ENCODE measurements at places on chromosomes 12 and 14.

DNA sequence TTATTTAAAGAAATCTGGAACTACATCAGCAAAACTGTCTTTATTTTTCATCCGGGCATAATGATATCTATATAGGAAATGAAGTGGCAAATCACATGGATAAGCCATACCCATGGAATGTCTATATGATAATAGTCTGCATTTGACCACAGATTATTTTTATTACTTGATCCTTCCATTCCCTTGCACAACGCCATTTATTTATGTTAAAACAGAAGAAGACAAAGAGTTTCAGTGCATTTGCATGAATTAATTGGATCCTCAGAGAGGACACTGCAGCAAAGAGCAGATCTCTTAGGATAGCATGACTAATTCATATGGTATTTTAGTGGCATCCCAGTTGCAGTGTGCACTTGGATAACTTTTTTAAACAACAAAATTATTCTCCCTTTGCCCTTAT, 345.0 kb downstream of the CCDC91 start:
- no peak for DNase-seq

- DNase-seq = no peak
These were observed 99.8 kb upstream of the RESF1 start for GRCh38 chr12:31859232-31859977.

DNA sequence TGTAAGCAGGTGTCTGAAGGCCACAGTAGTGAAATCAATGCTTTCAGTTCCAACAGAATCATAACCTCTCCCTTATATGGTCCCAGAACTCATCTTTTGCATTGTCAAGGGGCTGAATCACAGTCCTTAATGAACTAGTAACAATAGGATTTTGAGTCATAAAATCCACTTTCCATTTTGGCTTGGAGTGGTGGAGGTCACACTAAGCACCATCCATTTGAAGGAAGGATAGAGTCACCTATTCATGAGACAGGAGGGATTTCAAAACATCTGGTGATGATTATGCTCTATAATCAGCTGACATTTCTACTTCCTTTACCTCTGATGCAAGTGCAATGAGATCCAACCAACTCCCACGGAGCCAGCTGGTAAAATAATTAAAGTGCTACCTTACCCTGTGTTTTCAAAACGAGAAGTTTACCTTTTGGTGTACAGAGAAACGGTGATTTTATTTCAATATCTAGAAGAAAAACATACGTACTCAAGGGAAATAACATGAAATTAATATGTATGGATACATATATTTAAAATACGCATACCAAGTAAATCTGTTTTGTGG, 59.1 kb downstream of the TMEM132D start:
- DNase-seq = no peak

GRCh38 chr12:124721501-124722162, 142.0 kb downstream of the SCARB1 start:
- DNase-seq = no peak

- DNase-seq = no peak
These were observed 123.4 kb downstream of the SLC25A47 start for GRCh38 chr14:100446572-100446971.

DNA sequence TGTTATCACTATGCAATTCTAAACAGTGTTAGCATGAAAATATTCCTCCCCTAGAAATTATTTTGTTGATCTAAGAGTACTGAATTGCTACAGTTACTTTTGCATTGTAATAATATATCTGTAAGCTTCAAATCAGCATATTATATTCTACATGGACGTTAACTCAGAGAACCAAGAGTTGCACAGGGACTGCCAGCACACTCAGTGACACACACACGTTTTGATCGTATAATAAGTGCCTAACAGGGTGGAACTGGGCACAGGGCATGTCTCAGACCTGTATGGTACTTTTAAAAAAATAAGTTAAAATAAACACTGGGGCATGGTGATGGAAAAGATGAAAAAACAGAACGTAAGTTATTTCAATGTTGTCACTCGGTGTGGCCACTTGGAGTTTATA, 451.6 kb downstream of the RGS6 start:
- DNase-seq = no peak

- DNase-seq = no peak
These were observed 49.0 kb downstream of the SLC8B1 start for GRCh38 chr12:113285679-113286610.

- no peak for DNase-seq
These were observed 57.6 kb downstream of the PEBP1 start for GRCh38 chr12:118193477-118193876.

- DNase-seq = no peak
These were observed 38.8 kb downstream of the FAM222A start for GRCh38 chr12:109752117-109753053.
